C1 segment of cervical spinal cord (tissue), 14 donors: ENCODE measurements at places on chromosomes 16 and 17.

GRCh38 chr16:49276646-49277385, 4.8 kb downstream of the CBLN1 start:
- no peak for DNase-seq

DNA sequence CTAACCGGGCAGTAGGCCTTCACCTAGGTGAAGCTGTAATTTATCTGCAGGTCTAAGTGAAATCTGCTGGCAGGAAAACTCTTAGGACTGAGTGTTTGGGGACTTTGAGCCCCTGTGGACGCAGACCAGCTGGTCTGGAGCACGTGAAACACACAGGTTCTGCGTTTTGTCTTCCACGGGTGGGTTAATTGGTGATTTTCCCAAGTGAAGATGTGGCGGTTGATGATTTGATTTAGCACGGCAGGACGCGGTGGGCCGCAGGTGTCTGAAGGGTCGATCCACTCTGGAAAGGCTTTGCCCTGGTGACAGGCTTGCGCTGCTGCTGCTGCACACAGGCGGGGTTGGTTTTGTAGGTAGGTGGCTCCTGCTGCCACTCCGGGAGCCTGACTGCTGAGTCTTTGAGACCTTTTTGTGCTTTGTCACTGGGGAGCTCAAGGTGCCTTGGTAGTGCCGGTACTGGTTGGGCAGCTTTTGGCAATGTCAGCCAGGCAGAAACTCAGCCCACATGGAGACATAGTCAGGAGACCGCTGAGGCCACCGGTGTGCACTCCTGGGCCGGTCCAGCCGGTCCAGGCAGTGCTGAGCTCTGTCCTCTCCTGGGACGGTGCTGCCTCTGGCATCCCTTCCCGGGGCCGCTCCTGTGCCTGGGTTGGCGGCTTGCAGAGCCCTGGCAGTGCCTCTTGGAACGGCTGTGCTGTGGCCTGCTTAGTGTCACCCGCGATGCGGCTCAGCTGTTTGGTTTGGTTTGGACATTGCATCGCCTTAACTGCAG, 2.3 kb downstream of the BAIAP2 start:
- DNase-seq, result peak; percentile 60

- DNase-seq, result no peak
Observed at GRCh38 chr17:29384901-29385300, 5.3 kb upstream of the TAOK1 start.

- no peak for DNase-seq
Observed at GRCh38 chr17:76968707-76969597, 100.7 kb downstream of the MGAT5B start.

- no peak for DNase-seq
Observed at GRCh38 chr17:20206068-20206467, 196.9 kb downstream of the SPECC1 start.

GRCh38 chr17:7241090-7241733, 1.0 kb downstream of the GABARAP start:
- DNase-seq, result no peak

- DNase-seq, result no peak
Observed at GRCh38 chr16:526181-527014, 1.1 kb upstream of the CAPN15 start.

- no peak for DNase-seq
Observed at GRCh38 chr16:51388516-51388951, 237.5 kb upstream of the SALL1 start.

- DNase-seq, result no peak
Observed at GRCh38 chr17:72989074-72989610, 103.3 kb downstream of the SLC39A11 start.

DNA sequence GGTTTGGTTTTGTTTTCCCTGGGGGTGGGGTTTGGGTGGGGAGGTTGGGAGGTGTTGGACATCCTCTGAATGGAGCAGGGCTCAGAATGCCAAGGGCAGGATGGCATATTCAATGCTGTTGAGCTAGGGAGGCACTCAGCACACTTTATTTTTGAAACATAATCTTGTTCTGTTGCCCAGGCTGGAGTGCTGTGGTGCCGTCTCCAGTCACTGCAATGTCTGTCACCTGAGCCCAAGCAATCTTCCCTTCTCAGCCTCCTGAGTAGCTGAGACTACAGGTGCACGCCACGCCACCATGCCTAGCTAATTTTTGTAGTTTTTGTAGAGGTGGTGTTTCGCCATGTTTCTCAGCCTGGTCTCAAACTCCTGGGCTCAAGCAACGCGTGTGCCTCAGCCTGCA, 186.1 kb downstream of the RPTOR start:
- no peak for DNase-seq

DNA sequence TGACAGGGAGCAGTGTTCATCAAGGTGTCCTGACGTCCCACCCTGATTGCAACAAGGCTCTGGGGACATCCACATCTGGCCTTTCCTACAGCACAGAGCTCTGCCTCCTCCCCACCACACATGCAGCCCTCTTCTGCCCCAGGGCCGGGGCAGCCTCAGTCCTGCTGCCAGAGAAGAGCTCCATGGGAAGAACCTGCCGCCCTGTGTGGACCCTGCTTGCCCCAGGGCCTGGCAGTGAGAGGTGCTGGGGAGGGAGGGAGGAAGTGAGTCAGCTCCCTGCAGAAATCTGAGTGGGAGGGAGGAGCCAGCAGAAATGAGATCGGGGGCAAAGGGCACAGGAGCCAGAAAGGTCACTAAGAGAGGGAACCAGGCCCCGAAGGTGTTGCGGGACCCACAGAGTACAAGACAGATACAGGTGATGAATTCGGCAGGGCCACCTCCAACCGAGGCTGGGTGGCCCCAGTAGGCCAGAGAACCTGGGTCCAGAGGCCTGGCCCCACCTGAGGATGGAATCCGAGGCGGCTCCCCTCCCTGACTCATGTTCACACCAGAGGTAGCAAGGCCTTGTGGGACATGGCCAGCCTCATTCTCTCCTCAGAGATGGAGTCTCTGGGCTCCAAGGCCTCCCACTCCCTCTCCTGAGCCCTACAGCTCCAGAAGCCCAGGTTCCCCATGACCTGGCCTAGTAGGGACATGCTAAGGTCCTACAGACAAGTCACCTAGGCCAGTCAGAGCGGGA, 24.8 kb downstream of the MYO18A start:
- peak; percentile 65 for DNase-seq

DNA sequence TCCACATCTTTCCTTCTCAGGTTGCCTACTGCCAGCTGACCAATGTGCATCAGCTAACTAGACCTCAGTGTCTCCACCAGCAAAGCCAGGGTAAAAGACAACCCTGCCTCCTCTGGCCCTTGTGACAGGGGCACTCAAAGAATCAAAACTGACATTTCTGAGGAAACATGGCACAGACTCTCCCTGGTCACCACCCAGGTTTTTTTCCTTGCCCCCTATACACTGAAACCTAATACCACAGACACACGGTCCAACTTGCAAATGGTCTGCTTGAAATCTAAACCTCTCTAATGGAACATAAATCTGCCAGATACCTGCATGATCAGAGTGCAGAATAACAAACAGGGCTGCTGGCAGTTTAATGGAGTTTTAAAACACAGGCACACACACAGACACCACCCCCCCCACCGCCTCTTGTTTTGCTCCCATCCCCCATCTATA, 19.5 kb upstream of the CORO6 start:
- DNase-seq, result no peak

- DNase-seq, result peak; percentile 47
Observed at GRCh38 chr17:9331279-9332131, 244.1 kb downstream of the STX8 start.

DNA sequence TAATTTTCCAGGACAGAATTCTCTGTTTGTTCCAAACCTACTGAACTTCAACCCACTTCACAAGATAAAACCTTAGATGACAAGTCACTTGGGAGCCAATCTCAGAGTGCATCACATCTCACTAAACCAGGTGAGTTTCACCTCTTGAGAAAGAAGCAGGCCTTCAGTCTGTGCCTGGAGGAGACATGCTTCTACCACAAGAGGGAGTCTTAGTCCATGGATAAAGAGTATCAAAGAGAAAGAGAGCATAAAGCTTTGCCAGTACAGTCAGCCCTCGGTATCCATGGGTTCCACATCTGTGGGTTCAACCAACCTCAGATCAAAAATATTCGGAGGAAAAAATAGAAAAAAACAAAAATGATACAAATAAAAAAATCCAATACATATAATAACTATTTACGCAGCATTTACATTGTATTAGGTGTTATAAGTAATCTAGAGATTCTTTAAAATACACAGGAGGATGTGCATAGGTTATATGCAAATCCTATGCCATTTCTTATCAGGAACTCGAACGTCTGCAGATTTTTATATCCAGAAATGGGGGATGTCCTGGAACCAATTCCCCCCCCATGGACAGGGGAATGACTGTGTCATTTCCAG, 37.7 kb downstream of the DUSP14 start:
- DNase-seq, result no peak

GRCh38 chr17:51425773-51426172, 165.4 kb downstream of the UTP18 start:
- no peak for DNase-seq

GRCh38 chr17:66437476-66438026, 135.1 kb downstream of the PRKCA start:
- DNase-seq, result no peak

- DNase-seq, result no peak
Observed at GRCh38 chr17:7223375-7223774, 3.6 kb downstream of the ACADVL start.

- DNase-seq, result no peak
Observed at GRCh38 chr17:81049973-81050551, 15.1 kb downstream of the BAIAP2 start.

DNA sequence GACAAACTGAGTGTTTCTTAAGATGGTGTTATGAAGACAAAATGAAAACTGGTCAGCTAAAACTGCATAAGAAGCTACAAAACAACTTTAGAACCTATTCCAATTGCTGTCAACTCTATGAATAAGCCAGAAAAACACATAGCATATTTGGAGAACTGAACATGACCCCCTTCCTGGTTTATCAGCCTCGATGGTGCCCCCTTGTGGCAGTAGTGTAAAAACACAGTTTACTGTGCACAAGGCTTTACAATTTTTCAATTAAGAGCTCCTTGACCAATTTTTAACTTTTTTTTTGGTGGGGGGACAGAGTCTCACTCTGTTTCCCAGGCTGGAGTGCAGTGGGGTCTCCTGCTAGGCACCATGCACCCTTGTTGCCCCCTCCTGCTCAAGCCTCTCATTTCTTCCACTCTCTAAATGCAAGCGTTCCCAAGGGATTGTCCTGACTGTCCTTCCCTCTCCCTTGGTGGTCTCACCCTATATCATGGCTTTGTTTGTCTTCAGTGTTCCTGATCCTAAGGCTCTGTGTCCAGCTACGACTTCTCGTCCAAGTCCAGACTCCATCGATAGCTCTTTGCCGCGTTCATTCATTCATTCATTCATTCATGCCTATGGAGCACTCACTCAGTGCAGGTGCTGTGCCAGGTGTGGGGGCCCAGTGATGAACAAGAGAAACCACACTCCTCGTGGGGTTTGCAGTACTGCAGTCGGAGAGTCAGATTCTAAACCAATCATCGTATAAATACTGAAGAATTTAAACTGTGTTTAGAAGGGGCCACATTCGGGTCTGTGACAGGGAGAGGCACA, 7.5 kb downstream of the EIF1 start:
- DNase-seq, result peak; percentile 19

DNA sequence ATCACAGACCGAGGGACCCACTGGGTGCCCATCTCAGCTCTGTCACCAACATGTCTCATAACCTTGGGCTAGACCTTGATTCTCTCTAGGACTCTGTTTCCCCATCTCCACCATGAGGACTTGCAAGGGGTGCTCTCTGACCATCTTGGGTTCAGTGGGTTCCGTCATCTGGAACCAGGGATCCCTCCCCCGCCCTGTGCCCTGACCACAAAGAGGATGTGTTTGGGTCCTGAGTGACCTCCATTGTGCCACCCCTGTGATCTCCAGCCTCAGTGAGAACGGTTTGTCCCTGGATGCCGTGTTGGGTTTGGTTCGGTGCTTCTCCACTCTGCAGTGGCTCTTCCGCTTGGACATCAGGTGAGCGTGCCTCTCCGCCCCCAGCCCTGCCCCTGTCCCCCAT, 49.1 kb upstream of the CPNE2 start:
- no peak for DNase-seq

DNA sequence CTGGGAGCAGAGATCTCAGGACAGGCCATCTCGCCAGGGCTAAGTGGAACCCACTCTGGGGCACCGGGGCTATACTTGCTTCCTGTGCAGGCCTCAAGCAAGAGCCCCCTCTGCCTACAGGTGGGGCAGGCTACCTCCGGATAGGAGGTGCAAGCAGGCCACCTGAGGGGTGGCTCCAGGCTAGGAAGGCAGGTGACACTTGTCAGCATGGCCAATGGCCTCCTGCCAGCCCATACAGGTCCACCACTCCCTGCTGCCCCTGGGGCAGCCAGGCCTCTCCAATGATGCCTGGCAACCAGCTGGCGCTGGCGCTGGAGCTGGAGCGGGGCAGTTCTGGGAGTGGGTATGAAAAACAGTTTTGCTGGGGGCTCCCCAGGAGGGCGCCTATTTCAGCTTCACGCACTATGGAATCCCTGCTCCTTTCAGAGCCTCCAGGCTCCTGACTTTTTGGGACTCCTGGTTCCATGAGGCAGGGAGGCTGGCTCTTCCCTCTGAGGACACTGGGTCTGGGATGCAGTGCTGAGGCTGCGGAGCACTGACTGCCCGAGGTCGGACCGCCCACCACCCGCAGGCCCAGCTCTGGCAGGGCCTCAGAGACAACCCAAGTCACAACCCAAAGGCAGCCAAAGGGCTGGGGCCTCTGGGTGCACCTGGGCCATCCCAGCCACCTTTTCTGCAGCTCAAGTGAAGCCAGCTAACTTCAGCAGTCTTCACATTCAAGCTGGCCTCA, 8.4 kb upstream of the SREBF1 start:
- DNase-seq, result no peak

DNA sequence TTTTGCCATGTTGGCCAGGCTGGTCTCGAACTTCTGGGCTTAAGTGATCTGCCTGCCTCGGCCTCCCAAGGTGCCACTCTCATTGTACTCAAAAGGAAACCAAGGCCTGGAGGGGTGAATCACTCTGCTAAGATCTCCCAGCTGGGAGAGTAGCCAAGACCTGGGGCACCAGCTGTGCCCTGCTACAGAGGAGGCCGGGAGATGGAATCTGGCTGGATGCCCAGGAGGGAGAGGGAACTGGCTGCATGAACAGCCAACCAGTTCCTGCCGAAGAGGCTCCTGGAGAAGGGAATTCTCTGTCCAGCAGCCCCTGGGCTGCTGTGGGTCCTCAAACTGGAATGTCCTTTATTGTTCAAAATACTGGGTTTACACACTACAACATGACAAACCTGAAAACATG, 238.7 kb upstream of the CIBAR2 start:
- DNase-seq, result peak; percentile 83

DNA sequence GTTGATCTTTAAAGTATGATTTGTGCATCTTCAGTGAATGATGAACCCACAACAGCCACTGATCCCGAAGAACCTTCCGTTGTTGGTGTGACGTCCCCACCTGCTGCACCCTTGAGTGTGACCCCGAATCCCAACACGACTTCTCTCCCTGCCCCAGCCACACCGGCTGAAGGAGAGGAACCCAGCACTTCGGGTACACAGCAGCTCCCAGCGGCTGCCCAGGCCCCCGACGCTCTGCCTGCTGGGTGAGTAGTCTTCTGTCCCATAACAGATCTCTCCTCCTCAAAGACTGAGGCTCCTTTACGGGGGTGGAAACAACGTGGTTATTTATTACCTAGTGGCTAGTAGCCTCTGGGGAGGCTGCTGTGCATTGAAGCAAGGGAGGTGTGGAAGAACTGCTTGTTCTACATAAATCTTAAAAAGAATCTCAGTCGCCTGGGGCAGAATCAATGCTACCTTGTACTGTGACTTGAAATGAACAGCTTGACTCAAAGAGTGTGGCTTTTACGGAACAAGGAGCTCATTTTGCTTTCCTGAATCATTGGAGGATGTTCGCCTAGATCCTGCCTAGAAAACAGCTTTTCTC, 63.0 kb upstream of the CLEC18A start:
- peak; percentile 27 for DNase-seq

- DNase-seq, result no peak
Observed at GRCh38 chr16:55136356-55137150, 187.4 kb upstream of the IRX6 start.
